Mucosa of descending colon (tissue), 3 donors: ENCODE measurements at places on chromosomes 7 and 10. TPM values are rescaled to one million over a fixed set of nuclear protein-coding genes. Genes with fewer than 3 reads are reported as not detected.

GRCh38 chr10:117500456-117500855 is 42.1 kb upstream of the EMX2 start:
- DNase-seq = no peak

The UNCX gene
- not detected for total RNA-seq

GRCh38 chr7:37482505-37482904 is 33.8 kb upstream of the ELMO1 start:
- no peak for DNase-seq

GRCh38 chr7:12494687-12495024 is 75.9 kb upstream of the SCIN start:
- no peak for DNase-seq

DNA sequence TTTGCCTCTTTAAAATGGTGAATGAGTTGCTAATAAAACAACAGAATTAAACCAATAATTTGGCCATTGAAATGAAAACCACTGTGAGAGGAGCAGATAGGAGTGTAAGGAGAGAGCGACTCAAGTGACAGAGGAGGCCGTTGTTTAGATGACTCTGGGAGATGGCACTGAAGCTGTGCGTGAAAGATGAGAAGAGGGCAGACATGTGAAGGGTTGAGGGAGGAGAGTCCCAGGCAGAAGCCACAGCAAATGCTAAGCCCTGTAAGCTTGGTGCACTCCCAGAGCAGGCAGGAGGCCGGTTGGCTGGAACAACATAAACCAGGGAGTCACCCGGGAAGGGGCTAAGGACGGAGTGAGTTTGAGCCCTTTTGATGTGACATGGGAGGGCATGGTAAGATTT is 814 bp upstream of the OPALIN start:
- DNase-seq = no peak

DNA sequence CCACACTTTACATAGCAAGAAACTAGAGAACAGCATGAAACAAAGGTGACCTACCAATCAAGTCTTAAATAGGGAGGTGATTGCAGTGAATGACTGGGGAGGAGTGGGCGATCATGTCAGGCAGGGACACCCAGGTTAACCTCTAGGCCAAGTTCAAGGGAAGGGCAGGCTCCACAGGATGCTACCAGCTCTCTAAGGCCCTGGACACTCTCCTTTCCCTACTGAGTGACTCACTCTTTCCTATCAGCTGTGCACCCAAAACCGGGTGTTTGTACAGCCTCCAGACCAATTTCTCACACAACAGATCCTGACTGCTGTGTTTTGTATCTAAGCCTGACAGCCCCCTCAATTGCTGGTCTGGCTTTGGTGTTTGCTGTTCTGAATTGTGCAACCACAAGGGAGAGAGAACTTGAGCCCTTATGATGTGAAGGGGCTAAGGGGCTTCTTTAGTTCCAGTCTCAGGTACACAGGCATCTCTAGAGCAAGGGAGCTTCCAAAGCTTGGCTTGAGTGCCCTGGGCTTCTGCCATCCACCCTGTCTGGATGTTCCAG is 107.8 kb downstream of the TBXAS1 start:
- no peak for DNase-seq

DNA sequence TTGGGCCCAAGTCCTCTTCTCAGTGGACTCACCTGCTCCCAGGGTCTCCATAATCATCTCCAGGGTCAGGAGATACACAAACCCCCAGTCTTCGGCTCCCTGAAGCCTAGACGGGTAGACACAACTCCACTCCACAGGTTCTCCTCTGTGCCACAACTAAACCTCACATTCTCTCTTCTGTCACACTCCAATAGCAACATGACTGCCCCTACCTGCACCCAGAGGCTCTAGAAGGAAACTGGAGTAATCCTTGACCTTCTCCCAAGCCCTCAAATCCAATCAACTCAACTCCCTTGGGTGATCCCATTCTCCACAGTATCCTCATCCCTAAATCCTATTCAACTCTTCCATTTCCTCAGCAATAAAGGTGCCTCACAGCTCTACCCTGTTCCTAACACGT is 16.2 kb downstream of the HNRNPF start:
- DNase-seq = no peak

DNA sequence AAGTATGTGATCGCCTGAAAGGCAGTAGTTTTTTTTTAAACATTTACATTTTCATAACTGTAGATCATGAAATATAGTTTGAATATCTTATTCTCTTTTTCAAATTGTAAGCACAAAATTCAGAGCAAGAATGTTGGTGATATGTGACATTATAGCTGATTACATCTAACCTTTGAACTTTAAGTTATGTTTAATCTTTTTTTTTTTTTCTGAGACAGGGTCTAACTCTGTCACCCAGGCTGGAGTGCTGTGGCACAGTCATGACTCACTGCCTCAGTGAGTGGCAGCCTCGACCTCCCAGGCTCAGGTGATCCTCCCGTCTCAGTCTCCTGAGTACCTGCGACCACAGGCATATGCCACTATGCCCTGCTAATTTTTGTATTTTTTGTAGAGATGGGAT is 278.7 kb upstream of the NEBL start:
- no peak for DNase-seq
